ENCODE measurements at places on chromosomes 5 and 9.

DNA sequence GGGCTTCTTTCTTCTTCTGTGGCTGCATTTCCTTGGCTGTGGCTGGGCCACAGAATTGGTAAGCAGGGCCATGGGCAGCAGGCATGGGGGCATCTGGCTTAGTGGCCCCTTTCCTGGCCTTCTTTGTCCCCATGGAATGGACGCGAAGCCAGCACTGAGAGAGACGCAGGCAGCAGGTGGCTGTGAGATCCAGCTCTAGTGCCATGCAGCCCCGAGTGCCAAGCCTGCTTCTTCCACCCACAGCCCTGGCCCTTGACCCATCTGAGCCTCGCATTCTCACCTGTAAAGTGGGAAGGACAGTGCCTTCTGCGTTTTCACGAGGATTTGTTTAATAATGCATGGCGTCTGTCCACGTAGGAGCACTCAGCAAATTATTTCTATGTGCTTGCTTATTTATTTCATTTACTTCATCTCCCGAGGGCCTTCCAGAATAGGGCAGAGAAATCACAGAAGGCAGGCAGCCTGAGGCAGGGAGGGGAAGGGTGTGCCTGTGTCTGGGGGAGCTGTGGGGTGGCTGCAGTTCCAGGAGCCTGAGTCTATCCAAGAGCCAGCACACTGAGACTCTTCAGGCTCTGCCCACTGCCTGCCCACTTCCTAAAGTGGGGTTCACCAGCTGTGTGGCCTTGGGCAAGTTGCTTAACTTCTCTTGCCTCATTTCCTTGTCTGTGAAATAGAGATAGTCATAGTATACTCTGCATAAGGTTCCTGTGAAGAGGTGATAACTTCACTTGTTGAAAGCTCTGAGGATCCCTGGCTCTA lies 55.2 kb downstream of the NTNG2 start:
- no peak for DNase-seq

GRCh38 chr5:153358315-153358976 lies 132.0 kb upstream of the GRIA1 start:
- DNase-seq: no peak

GRCh38 chr9:20558566-20559016 lies 63.7 kb downstream of the MLLT3 start:
- DNase-seq: no peak

- DNase-seq: no peak
Observed at GRCh38 chr5:134136771-134137170, 22.3 kb downstream of the TCF7 start.

DNA sequence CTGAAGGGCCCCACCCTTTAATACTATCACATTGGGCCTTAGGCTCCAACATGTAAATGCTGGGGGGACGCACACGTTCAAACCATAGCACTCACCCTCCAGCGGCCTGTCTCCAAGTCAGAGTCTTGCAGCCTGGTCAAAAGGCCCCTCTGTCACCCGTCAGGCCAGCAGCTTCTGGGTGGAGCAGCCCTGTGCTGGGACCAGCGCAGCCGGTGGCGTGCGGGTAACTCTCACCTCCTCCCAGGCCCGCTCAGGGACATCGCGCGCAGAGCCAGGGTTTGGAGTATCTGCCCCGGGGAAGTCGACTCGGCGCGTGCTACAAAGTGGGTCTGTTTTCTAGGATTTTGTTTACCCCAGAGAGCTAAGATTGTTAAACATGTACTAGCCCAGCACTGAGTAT lies 93.0 kb upstream of the COL5A1 start:
- no peak for DNase-seq

- DNase-seq: no peak
Observed at GRCh38 chr9:126488881-126489404, 124.8 kb upstream of the LMX1B start.

GRCh38 chr5:108765647-108766046 lies 17.9 kb downstream of the FER start:
- DNase-seq: no peak

DNA sequence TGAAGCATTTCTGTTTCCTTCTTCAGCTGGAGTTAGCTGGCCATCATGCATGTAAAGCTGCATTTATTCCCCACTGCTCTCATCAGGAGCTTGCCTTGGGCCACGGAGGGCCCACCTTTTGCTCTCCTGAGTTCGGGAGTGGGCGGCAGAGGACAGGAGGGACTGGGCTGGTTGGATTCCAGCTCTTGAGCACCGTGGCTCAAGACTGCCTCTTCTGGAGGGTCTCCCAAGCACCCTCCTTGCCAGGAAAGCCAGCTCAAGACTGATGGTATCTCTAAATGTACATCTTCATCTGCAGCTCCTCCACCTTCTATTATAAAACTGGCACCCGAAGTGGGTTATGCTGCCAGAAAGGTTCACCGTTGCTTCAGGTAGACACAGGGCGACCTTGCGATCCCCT lies 399.6 kb upstream of the IRX1 start:
- DNase-seq: no peak

- no peak for DNase-seq
Observed at GRCh38 chr9:135339378-135339973, 140.1 kb upstream of the PPP1R26 start.

DNA sequence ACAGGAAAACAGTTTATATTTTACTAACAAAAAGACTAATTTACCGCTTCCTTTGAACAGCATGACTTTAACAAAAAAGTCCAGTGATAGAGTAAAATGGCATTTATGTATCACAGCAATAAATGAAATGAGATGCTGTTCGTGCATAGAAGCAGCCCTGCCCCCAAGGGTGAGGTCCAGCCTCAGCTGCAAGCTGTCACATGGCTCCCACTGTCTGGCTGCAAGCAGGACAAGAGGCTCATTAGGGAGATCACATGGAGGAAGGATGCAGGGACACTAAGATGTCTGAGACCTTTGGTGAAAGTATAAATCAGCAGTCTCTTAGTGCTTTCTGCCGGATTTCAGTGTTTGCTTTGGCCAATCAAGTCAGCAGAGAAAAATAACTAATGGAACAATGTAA lies 23.0 kb downstream of the GDNF start:
- no peak for DNase-seq

- DNase-seq: no peak
Observed at GRCh38 chr5:68661237-68661636, 432.6 kb upstream of the SLC30A5 start.

GRCh38 chr5:82413302-82414040 lies 135.3 kb upstream of the RPS23 start:
- peak; percentile 69 for DNase-seq

GRCh38 chr5:181189363-181189961 lies 15.5 kb downstream of the TRIM7 start:
- DNase-seq: no peak

GRCh38 chr9:134619983-134620661 lies 21.5 kb upstream of the COL5A1 start:
- DNase-seq: no peak

GRCh38 chr5:82365026-82365425 lies 86.9 kb upstream of the RPS23 start:
- DNase-seq: no peak

GRCh38 chr9:83296123-83296522 lies 233.2 kb upstream of the RASEF start:
- DNase-seq: no peak

DNA sequence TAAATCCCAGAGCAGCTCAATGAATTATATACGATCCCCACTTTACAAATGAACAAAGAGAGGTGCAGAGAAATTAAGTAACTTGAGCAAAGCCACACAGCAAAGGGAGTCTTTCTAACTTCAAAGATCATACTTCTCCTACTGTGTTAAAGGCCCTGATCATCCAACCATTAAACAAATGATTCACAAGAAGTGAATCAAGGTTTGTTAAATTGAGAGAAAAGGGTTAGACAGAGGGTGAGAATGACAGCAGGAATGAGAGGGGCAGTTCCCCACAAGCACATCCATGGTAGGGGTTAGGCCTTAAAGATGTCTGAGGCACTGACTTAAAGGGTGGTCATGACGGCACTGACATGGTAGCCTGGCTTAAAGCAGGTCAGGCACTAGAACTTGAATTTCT lies 10.7 kb downstream of the IDNK start:
- no peak for DNase-seq

DNA sequence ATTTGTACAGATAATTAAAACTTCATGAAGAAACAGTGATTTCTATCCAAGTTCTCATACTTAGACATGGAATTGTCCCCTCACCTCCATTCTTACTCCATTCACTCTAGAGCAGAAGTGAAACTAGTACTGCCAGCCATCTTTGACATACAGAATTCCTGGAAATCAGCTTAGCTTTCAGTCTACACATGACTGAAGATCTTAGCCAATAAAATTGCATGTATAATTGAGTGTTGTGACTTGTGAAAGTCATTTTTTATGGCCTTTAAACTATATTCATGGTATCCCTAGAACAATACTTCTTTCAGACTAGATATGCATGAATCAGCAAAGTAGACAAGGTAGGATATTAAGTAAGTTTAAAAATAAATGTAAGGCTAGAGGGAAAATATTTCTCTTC lies 705.2 kb upstream of the ZNF608 start:
- DNase-seq: no peak

DNA sequence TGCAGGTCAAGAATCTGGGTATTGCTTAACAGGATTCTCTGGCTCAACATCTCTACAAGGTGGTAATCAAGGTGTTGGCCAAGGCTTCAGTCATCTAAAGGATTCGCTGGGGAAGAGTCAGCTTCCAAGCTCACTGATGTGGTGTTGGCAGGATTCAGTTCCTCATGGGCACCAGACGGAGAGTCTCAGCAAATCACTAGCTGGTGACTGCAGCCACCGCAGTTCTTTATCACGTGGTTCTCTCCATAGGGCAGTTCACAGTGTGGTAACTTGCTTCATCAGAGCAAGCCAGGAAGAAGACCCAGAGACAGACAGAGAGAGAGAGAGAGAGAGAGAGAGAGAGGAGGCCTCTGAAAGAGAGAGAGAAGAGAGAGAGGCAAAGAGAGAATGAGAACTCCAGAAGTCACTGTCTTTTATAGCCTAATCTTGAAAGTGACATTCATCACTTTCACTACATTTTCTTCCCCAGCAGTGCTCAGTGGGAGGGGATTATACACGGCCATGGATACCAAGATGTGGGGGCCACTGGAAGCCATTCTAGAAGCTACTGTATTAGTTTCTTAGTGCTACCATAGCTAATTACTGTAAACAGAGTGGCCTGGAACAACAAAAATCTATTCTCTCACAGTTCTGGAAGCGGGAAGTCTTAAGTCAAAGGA lies 109.2 kb upstream of the SMIM23 start:
- DNase-seq: no peak

GRCh38 chr9:90890146-90890810 lies 88.7 kb downstream of the SYK start:
- no peak for DNase-seq

GRCh38 chr5:10621832-10622231 lies 58.0 kb downstream of the ANKRD33B start:
- no peak for DNase-seq

GRCh38 chr9:135886147-135886981 lies 21.0 kb downstream of the CAMSAP1 start:
- DNase-seq: no peak

- peak; percentile 20 for DNase-seq
Observed at GRCh38 chr9:105154723-105155191, 89.7 kb upstream of the SLC44A1 start.

GRCh38 chr5:59529239-59529638 lies 364.3 kb downstream of the PDE4D start:
- no peak for DNase-seq

DNA sequence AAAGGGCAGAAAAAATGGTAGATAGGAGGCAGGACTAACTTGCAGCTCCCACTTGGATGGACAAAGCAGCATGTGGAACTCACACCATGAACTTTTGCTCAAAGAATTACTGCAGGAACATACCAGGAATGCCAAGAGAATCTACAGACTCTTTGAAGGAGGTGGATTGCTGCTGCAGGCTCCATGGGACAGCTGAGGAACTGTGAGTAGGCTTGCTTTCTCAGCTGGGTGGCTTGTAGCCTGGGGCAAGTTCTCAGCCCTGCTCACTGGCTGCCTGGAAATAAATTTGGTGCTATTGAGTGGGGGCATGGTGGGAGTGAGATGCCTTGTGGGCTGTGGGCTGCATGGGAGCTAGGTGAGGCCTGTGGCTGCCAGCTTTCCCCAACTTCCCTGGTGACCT lies 574.5 kb downstream of the PRELID2 start:
- no peak for DNase-seq
